ENCODE measurements at places on chromosomes 12 and 14.

DNA sequence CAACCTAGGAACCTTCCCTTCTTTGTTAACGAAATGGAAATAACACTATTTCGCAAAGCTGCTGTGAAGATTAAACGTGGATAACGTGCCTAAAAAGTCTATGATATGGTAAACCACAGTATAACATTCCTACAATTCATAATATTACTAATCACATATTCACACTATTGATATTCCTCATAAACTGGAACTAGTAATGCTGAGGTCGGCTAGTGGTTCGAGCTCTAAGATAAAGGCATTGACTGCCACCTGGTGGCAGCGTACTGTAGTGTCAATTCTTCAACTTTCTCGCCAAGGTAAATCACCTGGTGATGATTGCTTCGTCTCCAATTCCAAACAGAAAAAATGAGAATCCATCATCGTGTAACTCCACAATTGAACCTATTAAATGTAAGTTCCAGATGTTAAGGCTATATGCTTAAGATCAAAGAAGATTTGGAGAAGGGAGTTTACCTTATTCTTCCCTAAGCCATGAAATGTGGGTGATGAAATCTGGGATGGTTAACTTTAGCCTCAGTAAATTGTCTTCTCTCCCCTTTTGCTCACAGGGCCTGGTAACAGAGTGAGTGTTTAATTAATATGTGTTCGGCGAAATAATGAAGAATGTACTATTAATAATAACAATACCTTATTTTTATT is 197.5 kb upstream of the TMEM132C start:
- no peak for DNase-seq

- no peak for DNase-seq
These were observed 28.3 kb downstream of the SH2B3 start for GRCh38 chr12:111434049-111434448.

DNA sequence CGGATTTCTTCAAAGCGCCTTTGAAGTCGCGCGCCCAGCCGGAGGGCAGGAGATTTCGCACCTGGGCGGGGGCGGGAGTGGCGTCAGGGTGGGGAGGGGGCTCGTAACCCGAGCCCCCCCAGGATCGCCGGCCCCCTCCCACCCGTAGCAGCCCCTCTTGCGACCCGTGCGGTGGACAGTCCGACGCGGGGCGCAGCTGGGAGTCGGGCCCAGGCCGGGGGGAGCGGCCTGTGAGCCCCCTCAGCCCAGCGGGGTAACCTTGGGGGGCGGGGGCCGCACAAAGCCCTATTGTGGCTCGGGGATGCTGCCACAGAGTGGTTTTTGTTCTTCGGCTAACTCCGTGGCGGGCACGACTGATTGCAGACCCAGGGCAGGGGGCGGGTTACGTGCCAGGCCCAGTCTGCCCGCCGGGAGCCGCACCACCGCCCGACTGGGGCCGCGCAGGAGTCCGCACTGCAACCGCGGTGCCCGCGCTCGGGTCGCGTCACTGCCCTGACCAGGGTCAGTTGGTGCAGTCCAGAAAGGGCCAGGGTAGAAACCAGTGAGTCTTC is 4.2 kb upstream of the AAAS start:
- no peak for DNase-seq

- DNase-seq = peak; percentile 10
These were observed 747 bp upstream of the DACT1 start for GRCh38 chr14:58637040-58637390.

DNA sequence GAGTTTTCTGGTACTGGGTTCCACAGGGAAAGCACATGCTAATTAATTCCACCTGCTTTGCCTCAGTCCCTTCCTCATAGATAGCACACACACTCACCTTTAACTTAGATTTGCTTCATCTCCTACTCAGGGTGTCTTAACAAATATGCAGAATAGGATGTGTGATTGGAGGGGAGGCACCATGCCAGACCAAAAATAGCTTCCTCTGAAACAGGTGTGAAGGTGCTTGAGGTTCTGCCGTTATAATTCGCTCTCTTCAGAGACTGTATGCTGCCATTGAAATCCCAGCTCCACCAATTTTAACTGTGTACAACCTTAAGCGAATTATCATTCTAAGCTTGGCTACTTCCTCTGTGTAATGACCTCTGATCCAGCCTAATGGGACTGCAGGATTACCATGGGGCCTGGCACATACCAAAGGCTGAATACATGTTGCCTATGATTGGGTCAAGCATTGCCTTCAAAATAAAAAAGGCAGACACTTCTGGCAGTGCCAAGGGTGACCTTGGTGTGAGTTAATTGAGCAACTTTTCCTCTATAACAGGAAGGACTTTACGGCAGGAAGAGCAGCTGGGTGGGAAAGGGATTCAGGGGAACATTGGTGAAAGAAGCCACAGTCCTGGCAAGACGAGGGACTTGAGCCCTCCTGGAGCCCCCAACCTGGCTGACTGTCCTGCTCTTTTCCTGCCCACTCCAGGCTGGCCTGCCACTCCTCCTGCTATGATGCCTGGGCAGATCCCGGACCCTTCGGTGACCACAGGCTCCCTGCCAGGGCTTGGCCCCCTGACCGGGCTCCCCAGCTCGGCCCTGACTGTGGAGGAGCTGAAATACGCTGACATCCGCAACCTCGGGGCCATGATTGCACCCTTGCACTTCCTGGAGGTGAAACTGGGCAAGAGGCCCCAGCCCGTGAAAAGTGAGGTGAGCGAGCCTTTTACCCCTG is 9.7 kb downstream of the JDP2 start:
- DNase-seq = no peak

DNA sequence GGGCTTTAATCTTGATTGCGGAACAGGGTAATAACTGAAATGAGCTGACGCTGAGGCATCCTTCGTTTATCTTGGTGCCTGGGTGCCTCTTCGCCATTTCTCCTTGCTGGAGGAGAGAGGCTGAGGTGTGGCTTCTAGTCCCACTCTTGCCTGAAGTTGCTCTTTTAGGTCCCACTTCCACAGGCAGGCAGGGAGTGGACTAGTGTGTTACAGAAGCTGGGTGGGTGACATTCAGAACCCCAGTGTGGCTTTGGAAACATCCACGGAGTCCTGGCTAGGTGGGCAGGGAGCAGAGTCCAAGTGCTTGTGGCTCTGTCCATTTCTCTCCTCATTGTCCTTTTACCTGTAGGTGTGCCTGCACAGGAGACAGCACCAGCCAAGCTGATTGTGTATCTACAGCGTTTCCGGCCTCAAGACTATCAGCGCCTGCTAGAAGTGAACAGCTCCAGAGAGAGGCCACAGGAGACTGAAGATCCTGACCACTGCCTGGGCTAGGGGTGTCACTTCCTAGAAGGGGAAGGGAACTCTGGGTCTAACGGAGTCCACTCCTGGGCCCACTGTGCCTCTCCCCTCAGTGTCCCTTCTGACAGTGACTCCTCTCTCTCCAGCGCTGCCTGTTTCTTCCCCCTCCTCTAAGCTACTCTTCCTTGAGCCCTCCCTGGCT is 2.4 kb downstream of the THTPA start:
- no peak for DNase-seq

DNA sequence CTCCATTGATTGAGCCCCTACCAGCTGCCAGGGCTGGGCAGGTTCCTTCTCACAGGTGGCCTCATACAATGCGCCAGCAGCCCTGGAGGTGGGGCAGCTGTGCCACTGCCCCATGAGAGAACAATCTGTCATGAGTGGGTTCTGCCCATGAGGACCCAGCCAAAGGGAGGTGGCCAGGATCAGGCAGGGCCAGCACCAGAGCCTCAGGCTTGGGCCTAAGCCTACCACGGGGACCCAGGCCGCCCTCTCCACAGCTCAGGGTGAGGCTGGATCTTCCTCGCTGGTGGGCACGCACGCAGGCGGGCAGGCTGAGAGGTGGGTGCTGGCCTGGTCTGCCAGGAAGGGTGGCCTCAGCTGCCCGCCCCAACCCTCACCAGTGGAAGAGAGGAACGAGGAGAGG is 110.7 kb downstream of the KIF26A start:
- DNase-seq = no peak

- no peak for DNase-seq
These were observed 102.0 kb downstream of the DIP2B start for GRCh38 chr12:50606675-50607375.

DNA sequence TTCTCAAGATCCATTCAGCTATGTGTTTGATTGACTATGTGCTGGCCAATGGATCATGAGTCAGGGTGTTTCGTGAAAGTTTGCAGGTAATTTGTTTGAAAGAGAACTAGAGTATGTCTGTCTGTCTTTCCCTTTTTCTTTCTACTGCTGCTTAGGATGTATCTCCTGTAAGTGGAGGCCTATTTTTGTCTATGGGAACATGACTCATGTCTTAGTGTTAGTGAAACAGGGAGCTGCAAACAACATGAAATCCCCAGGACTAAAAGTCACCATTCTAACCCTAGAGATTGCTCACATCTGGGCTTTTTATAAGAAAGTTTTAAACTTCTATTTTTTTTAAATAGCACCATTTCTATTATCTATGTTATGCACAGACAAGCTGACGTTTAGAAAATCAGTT is 333.0 kb downstream of the CCER1 start:
- no peak for DNase-seq
